ENCODE measurements at places on chromosomes 12 and 14. TPM values are rescaled to one million over a fixed set of nuclear protein-coding genes. Genes with fewer than 3 reads are reported as not detected.
A peak's percentile ranks its signal among the peaks of the same experiment; 100 is the strongest.

DNA sequence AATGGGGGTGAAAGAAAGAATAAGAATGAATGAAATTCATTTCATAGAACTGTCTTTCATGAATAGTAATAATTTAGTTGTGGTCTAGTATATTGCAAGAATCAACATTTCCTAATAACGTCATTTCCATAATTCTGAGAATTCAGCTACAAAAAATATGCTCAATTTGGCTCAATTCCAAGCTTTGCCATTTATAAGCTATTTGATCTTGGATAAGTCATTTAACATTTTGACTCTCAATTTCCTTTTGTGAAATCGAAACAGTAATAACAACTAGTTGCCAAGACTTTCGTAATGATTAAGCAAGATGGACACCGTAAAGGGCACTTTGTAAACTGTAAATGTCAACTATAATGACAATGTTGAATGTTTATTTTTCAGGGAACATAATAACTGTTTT is 18.1 kb downstream of the NOS1 start:
- DNase-seq: no peak

DNA sequence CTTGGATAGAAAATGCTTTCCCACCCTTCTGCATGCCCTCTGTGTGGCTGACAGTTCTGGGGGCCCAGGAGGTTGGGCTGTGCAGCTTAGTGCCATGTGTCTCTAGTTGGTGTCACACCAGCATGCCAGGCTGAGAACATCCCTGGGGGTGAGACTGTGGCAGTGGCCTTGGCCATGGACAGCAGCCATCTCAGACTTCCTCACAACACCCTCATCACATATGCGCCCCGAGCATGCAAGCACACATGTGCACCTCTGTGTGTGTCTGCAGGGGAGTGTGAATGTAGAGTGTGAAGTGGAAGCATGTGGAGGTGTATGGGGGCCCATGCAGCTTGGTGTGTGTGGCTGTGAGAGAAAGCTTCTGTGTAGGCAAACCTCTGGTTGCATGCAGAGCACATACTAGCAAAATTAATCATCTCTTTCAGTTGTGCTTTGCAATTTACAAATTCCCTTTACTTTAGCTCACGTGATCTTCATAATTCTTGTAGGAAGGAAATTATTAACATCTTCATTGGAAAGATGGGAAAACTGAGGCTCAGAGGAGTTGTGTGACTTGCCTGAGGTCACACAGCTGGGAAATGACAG is 8.4 kb downstream of the ASIC1 start:
- DNase-seq: no peak

DNA sequence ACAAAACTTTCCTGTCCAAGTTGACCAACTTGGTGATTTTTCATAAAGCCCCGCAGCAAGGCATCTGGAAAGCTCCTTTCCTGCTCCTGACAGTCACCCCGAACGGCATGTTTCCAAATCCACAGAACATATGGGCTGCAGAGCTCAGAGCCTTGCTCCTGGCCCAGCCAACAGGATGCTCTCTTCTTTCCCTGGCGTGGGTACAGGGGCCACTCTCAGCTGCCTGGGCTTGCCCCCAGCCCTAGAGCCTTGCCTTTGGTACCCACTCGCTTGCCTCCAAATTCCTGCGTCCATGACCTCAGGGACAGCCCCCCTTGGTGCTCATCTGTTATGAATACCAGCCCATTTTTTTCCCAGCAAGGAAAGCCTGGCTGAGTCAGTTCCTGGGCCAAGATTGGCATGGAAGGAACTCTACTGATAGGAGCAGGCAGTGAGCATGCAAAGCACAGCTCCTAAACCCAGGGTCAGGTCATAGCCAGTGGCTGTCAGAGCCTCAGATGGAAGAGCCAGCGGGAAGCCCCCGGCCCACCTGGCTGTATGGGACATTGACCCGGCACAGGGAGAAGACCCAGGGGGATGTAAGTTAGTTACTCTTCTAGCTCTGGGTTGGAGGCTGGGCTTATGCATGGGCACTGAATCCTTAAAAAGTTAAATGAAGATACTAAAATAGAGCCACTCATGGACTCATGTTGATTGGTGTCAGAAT is 105.3 kb upstream of the RTL1 start:
- DNase-seq: no peak

DNA sequence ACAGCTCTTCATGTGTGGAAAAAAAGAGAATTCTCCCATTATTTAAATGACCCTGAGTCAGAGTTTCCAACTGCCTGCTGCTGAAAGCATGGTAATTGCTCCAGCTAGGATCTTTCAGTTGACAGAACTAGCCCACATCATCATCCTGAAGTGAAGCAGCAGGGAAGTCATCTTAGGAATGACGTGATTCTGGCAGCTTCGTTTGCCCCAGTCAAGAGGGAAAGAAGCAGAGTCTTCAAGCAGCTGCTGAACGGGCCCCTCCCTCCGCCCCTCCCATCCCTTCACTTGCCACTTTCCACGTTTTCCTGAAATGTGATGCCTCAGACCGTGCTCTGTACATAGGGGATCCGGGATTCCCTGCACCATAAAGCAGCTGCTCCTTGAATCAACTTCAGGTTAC is 455.0 kb upstream of the TMEM132C start:
- peak; percentile 99 for DNase-seq

DNA sequence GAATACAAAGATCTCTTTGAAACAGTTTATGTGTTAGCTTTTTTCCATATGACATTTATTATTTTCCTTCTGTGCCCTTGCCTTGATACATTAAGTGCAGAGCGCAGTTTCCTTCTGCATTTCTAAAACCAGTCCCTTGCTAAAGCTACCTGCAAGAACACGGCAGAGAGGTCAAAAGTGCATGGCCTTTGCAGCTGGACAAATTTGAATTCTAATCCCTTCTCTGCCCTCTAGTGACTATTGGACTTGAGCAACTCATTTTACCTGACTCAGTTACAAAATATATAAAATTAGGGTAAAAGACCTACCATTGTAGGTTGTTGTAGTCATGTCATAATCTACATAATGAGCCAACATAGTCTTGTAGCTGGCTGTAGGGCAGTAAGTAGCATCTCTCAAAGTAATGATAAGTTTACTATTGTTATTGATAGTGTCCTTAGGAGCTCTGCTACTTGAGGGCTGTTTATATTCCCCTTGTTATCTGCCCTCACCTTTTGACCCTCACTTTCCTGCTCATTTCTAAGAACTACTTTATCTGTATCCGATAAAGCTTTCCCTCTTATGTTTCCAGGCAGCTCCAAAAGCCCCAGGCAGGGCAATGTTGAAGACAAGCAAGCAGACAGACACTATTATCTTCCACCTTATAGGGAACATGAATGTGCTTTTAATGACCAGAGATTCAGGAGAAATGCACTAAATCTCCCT is 120.0 kb upstream of the PDZRN4 start:
- no peak for DNase-seq

DNA sequence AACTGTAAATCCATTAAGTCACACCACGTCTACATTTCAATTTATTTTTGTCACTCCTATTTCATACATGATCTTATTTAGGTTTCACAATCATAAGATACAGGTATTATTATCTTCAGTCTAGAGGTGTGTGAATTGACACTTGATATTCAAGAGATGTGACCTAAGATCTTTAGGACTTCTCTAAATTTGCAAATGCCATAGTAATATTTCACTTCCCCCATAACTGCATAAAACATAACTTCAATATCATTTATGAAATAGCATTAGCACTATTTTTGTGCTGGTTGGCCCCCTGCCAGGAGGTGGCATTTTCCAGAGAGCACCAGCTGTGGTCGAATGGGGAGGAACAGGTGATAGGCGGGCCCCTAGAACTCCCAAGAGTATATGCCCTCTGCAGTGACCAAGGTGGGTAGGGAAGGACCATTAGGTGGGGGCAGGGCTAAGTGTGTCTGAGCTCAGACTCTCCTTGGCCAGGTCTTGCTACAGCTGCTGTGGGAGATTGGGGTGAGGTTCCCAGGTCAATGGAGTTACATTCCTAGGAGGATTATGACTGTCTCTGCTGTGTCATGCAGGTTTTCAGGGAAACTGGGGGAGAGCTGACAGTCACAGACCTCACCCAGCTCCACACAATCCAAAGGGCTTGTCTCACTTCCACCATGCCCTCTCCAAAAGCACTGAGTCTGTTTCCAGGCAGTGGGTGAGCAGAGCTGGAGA is 49.2 kb upstream of the ERGIC2 start:
- no peak for DNase-seq

DNA sequence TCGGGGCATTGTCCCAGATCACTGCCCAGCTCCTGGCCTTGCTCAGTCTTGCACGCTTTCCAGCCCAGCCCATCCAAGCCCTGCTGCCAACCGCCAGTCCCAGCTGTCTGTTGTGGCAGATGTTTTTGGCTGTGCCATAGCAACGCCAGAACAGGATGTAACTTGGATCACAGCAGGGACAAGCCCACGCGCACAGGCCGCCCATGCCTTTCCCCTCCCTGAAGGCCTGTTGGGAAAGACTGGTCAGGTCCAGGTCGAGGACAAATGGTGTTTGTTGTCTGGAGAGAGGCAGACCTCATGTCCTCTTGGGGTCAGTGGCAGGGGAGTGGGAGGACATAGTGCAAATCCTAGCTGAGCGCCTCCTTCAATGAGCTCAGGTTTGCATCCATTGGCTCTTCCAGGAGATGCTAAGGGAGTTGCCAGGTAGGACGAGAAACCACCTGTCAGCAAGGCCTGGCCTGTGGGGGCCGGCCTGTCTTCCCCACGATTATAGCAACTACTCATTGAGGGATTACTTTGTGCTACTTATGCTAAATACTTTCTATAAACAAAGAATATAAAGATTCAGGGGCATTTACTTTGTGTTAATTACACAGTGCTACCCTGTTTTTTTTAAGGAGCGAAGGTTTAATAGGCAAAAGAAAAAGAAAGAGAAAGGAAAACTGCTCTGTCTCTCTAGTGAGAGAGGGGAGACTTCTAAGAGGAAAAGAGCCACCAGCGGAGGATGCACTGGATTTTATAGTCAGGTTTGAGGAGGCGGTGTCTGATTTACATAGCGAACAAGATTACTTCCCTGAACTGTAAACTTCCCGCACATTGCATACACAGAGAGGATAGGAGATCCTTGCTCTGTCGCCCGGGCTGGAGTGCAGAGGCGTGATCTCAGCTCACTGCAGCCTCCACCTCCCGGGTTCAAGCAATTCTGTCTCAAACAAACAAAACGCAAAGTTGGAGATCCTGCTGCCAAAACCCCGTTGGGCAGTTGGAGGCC is 42.8 kb upstream of the CORO1C start:
- DNase-seq: peak; percentile 56

DNA sequence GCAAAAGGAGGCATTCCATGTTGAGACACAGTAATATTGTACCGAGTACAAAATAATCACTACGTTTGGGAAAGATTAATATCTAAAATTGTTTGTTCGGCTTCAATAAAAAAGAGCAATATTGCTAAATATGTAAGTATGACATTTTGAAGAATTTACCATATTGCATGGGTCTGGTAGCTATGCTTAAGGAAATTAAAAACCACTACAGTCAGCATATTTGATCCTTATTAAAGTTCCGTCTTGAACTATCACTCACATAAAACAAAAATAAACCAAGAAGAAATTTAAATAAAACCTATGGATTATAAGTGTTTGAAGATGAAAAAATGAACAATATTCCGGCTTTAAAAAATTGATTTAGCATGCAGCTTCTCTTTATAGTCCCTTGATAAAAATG is 63.8 kb downstream of the SETD3 start:
- DNase-seq: no peak

DNA sequence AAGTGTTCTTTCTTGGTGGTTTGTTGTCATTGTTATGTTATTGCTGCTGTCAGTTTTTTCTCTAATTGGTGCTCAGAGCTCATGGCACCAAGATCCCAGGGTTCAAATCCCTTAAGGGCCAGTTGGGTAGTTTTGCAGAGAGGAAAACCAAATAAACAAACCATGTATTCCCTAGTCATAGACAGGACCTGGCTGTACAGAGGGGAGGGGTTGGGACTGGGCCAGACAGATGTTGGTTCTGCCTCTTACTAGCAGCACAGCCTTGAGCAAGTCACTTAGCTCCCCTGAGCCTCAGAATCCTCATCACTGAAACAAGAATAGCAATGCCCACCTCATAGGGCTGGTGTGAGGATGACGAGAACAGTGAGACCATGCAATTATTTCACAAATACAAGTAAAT is 53.4 kb downstream of the LTBP2 start:
- DNase-seq: no peak

- DNase-seq: no peak
These were observed 37.0 kb downstream of the WDR89 start for GRCh38 chr14:63604626-63605025.

GRCh38 chr14:99387880-99388279 is 92.8 kb downstream of the SETD3 start:
- no peak for DNase-seq

- DNase-seq: no peak
These were observed 19.4 kb upstream of the PTGDR start for GRCh38 chr14:52248057-52248456.

DNA sequence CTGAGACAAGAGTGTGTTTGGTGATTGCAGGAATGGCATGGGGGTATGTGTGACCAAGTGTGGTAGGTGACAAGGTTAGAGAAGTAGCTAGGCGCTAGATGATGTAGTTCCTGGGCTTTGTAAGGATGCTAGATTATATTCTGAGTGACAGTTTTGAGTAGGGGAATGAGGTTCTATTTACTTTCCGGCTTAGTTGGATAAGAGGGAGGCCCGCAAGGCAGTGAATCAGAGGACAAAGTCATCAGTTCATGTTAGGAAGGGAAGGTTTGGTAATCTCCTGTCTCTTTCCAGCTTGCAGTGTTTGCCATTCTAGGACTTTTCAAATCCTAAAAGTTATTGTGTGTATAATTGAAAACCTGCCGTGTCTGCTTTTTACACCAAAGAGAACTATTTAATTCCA is 45.0 kb downstream of the CFAP54 start:
- DNase-seq: no peak

DNA sequence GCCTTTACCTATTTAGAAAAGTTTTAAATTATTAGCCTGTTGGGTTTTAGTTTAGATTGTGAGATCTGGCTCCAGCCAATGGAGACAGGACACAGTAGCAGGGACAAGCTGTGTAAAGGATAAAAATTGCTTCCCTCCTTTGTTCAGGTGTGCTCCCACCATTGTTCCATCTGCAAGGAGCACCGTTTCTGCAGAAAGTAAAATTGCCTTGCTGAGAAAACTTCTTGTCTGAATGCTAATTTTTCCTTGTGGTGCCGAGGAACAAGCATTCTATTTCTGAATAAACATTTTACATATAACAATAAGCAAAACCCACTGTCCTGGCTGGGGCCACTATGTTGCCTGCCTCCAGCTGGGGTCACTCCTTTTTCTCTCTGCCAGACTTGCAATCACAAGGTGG is 72.7 kb upstream of the ZFP36L1 start:
- DNase-seq: no peak

- DNase-seq: no peak
These were observed 1.8 kb downstream of the VSX2 start for GRCh38 chr14:74240794-74241651.

DNA sequence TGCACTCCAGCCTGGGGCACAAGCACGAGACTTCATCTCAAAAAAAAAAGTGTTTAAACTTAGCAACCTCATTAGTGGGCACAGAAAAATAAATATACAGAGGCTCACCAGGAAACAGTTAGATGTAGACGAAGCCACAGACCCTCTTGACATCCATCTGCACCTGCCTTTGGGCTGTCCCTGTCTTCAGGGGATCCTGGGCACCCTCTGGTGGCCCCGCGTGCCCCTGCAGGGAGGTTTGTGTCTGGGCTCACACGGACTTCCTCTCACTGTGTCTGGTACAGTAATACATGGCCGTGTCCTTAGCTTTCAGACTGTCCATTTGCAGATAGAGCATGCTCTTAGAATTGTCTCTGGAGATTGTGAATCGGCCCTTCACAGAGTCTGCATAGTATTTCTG is 916.5 kb downstream of the TMEM121 start:
- DNase-seq: no peak

JPH4 gene
- total RNA-seq: 1.1 TPM

SIX1 gene
- 0.20 TPM for total RNA-seq

SLC24A4 gene
- not detected for total RNA-seq

GZMB gene
- not detected for total RNA-seq

CSRP2 gene
- 247 TPM for total RNA-seq

SLC6A13 gene
- total RNA-seq: 2.6 TPM
